Right renal pelvis (tissue), 4 donors: ENCODE measurements at places on chromosomes 1 and 21. TPM values are rescaled to one million over a fixed set of nuclear protein-coding genes. Genes with fewer than 3 reads are reported as not detected.
A peak's percentile ranks its signal among the peaks of the same experiment; 100 is the strongest.

DNA sequence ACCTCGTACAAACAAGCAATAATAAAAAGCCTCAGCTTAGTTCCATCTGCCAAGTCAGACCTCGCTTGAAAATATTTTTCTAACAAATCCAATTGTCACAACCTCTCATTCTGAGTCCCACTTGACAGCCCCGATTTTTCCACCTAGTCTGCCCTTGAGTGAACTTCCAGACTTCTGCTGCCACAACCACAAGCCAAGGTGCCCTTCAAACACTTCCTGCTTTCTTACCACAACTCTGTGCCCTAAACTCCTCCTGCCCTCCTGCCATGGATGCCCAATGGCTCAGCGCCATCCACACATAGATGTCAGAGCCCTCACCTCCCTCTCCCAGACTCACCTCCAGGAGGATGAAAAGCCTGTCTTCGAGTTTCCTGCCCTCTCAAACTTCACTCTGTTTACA, 3.9 kb downstream of the TMPRSS2 start:
- no peak for DNase-seq

DNA sequence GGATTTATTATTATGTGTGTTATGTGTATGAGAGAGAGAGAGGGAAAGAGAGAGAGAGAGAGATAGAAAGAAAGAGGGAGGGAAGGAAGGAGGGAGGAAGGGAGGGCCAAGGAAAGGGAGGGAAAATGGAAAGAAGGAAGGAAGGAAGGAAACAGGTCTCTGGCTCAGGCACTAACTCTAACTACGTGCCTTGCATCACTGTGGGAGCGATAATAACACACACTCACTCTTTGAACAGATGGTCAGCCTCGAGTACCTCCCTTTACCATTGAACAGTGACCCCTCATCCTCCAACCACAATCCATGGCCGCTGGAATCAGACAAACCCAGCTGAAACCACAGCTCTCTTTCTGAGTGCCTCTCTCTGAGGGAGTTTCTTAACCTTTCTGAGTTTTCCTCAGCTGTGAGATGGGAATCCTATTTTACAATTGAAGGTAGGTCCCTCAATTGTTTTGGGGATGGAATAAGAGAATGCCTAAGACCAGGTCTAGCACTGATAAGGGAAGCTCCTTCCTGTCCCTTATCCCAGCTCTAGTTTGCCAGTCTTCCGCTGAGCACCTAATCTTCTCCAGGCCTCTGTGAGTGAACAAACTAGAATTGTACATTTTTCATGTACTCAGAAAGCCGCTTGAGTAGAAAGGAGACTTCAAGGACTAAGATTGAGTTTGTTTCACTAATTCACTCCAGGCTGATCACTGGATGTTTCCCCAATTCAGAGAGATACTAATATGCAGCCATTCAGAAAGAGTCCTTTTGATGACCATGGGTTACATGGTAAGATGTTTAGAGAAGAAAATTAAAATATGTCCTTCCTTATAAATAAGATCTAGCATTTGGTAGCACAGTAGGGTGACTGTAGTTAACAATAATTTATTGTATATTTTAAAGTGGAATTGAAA, 62.8 kb downstream of the IRF2BP2 start:
- DNase-seq = no peak

GRCh38 chr1:225597926-225598575, 54.9 kb downstream of the ENAH start:
- DNase-seq = no peak

GRCh38 chr1:115021145-115021544, 8.5 kb upstream of the TSHB start:
- no peak for DNase-seq

- no peak for DNase-seq
Observed at GRCh38 chr1:84785271-84786036, 95.2 kb upstream of the SSX2IP start.

DNA sequence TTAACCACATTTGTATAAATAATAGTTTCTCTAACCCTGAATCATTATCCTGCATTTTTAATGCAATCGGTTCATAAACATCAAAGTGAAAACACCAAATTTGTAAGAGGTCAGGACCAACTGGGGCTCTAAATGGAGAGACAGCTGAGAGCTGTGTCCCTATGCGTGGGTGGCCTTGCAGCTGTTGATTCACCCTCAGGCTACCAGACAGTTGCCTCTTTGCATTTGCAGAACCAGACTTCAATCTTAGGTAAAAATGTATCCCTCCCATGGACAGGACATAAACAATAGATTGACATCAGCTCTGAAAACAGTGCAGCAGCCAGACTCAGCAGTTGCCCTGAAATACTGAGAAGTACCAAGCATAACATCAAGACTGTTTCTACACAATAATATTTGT, 8.8 kb upstream of the TGFB2 start:
- DNase-seq = no peak

DNA sequence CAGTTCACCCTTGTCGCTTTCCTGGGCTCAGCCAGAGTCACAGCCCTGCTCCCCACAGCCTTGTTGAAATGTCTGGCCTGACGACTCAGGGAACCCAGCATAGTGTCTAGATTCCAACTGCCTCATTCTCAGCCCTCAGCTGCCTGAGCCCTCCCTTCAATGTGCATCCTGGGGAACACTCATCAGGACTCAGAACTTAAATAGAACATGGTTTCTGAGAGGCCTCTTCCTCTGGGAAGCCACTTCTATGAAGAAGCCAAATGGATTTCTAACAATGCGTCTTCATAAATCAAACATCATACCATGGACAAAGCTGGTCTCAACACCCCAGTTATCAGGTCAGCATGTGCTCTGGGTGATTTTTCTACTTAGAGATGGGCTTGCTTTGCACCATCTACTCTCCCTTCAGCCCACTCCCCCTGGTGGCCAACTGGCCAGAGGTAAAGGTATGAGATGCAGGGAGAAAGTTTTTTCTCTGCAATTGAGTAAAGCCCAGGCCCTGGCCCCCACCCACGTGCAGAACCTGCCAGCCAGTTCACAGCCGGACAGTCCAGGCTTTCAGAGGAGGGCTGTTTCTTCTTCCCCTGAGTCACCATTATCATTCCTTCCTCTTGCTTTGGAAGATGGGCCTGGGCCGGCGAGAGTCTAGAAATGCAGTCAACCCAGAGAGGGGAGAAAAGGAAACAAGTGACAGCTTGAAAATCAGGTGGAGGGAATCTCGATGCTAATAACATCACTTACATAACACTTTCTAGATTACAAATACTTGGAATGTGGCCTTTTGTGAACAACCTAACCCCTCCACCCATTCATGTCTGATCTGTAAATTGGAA, 32.1 kb downstream of the CD244 start:
- DNase-seq = peak; percentile 28

- no peak for DNase-seq
Observed at GRCh38 chr1:1020000-1020404, at the start of gene AGRN. AGRN (plus strand) TSS chr1:1020120; CDS start chr1:1020173, 53 bp downstream.

DNA sequence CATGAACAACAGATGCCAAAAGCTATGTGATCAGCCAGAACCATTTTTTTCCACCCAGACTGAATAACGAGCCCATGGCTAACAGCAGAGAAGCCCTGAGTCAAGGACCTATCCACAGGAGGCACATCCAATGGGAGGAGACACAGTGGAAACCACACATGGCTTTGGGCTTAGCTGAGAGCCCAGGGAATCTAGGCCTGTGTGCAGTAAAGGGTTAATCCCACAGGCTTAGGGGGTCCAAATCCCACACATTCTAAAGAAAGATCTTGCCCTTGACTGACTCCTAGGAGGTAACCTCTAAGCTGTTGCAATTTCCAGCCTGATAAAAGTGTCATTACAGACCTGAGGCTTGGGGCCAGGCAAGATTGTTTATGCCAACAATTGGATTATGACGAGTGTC, 194.5 kb downstream of the DSCAM start:
- DNase-seq = no peak

DNA sequence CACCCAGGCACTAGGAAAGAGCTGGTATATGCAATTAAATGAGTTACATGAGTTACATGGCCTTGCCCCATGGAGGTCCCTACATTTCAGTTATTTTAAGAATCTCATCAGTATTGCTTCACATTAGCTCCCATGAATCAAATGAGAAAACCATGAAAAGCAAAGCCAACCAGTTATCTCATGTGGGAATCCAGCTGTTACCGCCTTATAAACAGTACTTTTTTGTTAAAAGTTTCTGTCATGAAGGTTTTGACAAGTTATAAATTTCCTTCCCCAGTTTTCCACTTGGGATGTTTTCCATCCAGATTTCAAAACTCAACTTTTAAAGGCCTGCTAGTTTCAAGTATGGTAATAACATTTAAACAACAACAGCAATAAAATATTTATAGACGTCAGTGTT, 544.8 kb downstream of the NUF2 start:
- peak; percentile 49 for DNase-seq

DNA sequence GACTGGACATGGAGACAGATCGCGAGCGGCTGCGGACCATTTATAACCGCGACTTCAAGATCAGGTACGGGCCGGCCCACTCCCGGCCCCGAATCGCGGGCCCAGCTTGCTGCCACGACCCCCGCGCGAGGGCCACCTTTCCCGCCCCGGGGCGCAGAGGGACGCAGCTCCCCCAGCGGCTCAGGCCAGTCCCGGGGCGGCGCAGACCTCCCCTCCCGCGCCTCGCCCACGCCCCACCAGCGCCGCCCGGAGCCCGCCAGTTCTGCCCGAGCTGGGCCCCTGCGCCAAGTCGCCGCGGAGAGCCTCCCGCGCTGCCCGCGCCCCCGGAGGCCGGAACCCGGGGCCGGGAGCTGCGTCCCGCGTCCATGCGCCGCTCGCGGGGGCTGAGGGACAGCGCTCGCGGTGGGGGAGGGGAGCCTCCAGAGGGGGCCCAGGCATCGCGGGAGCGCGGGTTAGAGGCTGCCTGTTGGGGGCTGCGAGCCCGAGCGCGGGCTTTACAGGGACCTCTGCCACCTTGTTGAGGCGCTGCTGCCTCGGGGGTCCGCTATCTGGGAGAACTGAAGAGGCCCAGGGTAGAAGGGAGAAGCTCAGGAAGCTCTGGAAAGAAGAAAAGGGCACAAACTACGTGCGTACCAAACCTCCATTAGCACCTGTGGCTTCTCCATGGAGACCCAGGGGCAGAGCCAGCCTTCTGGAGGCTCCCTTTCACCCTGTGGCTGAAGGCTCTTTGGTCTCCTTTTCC, 698 bp downstream of the MOV10 start:
- DNase-seq = no peak

DNA sequence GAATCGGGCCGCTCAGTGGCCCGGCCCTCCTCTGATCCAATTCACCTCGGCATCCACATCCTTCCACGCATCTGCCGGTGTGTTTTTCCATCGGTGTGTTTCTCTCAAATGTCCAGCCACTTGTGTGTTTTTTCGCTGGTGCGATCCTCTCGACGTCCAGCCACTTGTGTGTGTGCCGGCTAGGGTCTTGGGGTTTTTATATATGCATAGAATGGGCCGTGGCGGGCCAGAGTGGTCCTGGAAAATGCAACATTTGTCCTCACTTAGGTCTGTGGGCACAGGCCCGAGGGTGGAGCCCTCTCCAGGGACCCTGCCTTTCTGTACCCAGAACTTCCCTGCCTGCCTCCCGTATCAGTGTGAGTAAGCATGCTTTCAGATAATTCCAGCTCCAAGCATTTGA, 1106.4 kb downstream of the AMY1C start:
- no peak for DNase-seq

DNA sequence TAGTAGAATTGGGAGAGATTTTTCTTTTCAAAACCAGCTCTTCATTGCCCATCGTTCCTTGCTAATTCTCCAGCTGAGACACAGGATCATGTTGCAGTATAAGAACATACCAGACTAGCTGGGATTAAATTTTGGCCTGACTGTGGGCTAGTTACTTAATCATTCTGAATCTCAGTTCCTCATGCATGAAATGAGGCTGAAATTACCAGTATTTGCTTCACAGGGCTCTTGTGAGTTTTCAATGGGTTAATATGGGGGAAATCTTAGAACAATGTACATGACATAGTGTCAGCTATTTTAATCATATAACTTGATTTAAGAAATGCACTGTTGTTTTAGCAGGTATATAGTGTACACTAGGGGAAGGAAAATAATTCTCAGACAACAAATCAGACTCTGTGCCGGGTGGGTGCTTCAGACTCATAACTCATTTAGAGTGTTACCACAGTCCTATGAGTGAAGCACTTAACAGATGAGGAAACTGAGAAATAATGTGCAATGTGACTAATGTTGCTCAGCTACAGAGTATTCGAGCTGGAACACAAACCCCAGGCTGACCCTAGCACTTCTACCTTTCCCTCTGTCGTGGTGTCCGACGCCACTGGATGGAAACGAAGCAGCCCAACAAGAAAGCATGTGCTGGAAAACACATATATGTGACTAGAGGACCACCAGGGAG, 137.6 kb upstream of the SGIP1 start:
- no peak for DNase-seq

DNA sequence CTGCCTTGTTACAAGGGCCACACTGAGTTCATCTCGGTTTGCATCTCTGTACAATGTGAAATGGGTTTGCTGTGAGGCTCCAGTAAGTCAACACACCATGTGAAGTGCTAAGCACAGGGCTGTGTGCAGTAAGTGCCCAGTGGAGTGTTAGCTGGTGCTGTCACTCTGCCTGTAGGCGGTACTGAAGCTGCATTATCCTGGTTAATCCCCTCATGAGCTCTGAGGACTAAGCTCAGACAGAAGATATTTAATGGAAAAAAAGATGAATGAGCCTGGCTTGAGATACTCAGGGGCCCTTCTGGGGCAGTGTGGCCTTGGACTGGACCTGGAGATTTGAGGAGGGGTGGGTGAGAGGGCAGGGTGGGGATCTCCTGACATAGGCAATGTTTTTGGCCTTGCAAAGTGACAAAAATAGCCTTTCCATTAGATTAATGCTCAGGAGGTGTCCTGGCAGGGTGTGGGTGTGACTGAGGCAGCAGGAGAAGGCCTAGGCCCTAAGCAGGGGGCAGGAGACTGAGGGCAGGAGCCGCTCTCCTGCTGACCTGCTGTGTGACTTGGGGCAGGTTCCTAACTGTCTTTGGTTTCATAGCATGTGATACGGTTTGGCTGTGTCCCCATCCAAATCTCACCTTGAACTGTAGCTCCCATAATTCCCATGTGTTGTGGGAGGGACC, 570.5 kb downstream of the PTPRU start:
- DNase-seq = no peak

DNA sequence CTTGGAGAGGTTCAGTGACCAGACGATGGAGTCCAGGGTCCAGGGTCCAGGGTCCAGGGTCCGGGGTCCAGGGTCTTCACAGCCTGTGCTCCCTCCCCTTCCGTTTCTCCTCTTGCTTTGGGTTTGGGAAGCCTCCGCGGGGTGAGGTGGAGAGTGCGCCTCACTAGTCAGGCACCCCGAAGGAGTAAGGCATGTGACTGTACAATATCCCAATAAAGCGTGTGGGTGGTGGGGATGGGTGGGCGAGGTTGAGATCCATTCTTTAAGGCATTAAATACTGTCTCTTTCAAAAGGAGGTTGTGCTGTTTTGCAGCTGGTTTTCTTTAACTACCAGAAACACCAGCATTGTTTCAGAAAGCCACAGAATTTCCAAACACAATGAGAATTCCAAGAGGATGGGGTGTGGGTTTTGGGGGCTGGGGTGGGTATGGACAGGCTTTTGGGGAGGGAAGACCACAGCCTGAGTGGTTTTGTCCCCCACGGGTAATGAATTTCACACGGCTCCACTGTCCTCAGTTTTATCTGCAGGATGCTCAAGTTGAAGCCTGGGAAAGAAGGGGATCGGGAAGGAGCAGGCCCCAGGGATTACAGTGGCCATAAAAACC, 65.7 kb downstream of the KIF26B start:
- no peak for DNase-seq

The LMX1A gene
- polyA plus RNA-seq = not detected

The CAPN2 gene
- polyA plus RNA-seq = 204 TPM

The ANKRD34A gene
- 0.54 TPM for polyA plus RNA-seq

The CIART gene
- 7.0 TPM for polyA plus RNA-seq

The TMPRSS15 gene
- 0.29 TPM for polyA plus RNA-seq

The C1orf185 gene
- polyA plus RNA-seq = not detected

The C1orf94 gene
- polyA plus RNA-seq = 0.07 TPM

The KLHDC7A gene
- 10.5 TPM for polyA plus RNA-seq

The RGS1 gene
- 2.1 TPM for polyA plus RNA-seq

The S100B gene
- polyA plus RNA-seq = 16.6 TPM

The MUTYH gene
- polyA plus RNA-seq = 31.3 TPM

The WDR64 gene
- polyA plus RNA-seq = 0.53 TPM
